Naive B cell (primary cell): ENCODE measurements at places on chromosomes 16 and 17.

- H3K4me1 ChIP-seq, result no peaks in the 10 kb centered on the region
- DNase-seq, result no peak
- no peaks in the 10 kb centered on the region for H3K36me3 ChIP-seq
- no peak overlapping the region for H3K4me3 ChIP-seq
These were observed 93.1 kb downstream of the ABCC12 start for GRCh38 chr16:48062681-48063080.

GRCh38 chr16:89093602-89094251 is at the start of gene ACSF3:
Gene ACSF3 (plus strand): TSS chr16:89093852. CDS start chr16:89100682, 6,830 bp downstream.
- peaks cover 37% of the 10 kb centered on the region for H3K4me1 ChIP-seq
- DNase-seq, result peak; percentile 71

- peak; percentile 17 for DNase-seq
- H3K36me3 ChIP-seq, result peaks cover 20% of the 10 kb centered on the region
- peaks cover 8% of the 10 kb centered on the region for H3K4me1 ChIP-seq
- H3K4me3 ChIP-seq, result no peak overlapping the region
- H3K27me3 ChIP-seq, result no peaks in the 10 kb centered on the region
- no peak overlapping the region for H3K27ac ChIP-seq
These were observed 11.5 kb downstream of the FLII start for GRCh38 chr17:18246880-18247612.

DNA sequence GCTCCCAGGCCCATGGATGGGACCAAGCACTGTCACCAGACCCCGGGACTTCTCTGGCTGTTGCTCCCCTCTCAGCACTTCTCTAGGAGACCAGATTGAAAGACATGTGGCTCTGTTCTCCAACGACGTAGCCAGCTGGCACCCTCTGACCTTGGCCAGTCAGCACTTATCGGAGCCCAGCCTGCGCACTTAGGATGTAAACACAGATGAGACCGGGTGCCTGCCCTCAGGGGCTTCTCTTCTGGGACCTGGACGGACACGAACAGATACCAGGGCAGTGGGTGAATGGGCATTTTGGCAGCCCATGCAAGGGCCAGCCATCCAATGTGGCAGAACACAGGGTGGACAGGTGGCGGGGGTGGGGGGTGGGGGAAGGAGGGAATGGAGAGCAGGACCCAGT is 6.6 kb downstream of the ZDHHC1 start:
- H3K36me3 ChIP-seq, result no peaks in the 10 kb centered on the region
- no peaks in the 10 kb centered on the region for H3K4me1 ChIP-seq
- H3K27me3 ChIP-seq, result peaks cover 5% of the 10 kb centered on the region
- no peak overlapping the region for H3K4me3 ChIP-seq
- DNase-seq, result no peak
- H3K27ac ChIP-seq, result no peak overlapping the region

DNA sequence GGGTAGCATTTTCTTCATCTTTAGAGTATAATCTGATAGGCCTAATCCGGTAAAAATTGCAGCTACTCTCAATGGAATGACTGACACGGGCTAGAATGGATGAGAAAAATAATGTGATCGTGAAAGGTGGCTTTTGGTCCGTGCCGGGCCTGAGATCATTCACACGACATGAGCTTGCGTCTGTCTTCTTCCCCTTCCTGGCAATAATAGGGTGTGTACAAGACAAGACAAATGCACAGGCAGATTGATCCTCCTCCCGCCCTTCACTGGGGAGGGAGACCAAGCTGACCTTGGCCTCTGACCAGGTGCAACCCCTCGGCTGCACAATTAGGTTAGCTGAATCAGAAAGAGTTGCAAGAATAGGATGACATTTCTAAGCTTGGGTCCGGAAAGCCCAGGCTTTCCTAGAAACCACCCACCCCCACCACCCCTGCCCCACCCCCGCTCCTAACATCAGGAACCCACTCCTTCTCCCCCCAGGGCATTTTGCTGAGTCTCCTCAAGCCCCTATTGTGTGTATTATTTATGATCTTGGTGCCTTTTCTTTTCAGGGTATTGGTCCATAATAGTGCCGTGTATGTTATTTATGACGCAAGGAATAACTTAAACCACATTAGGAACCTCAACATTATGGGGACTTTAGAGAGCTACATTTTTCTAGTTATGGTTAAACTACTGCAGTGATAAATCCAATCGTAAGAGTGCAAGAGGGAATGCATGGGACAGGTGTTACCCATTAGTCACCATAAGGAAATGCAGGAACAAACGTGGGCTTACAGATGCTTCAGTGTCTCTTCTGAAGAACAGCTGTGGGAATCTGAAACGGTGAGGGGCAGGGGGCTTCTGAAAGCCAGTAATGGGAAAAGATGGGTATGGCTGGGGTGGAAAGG is 540.1 kb upstream of the PSMD7 start:
- no peak for DNase-seq
- no peak overlapping the region for H3K4me3 ChIP-seq
- H3K27ac ChIP-seq, result no peak overlapping the region
- H3K4me1 ChIP-seq, result no peaks in the 10 kb centered on the region
- H3K36me3 ChIP-seq, result no peaks in the 10 kb centered on the region

DNA sequence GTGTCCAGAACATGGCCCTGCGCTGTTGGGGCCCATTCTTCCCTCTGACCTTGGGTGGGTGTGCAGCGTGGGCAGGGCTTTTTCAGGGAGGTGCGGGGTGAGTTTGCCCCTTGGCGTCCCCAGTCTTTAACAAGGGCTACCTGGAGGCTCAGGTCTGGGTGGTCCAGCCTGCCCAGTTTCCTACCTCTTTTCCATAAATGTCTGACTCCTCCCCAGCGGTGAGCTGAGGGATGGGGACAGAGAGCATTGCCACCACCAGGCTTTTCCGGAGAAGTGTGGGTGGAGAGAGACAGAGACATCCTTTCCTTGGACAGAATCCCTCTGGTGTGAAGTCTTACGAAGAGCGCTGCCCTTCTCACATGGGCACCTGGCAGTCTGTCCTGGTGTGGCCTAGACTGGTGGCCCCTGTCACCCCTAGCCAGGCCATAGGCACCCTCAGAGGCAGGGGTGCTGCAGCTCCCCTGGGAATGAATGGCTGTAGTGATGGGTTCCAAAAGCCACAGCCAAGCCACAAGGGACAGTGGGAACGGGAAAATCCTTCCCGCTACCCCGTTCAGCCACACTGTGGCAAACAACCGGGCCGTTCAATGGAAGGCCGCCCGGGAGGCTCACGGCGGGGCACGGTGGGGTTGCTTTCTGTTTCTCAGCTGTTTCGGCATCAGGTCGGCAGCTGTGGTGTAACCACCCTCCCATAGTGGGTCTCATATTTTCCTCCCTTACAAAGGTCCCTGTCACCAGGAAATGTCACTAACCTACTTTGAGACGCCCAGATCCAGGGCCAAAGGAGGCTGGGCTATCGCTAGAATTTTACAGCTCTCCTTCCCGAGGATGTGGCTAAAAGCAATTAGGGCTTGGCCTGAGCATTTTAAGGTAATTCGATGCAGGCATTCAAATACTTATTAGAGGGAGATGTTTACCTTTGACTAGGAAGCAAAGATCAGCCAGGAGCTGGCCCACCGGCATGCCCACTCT is 61.9 kb upstream of the GSE1 start:
- no peak for DNase-seq
- H3K4me1 ChIP-seq, result peaks cover 27% of the 10 kb centered on the region
- no peaks in the 10 kb centered on the region for H3K27me3 ChIP-seq
- peak overlapping the region; percentile 13 for H3K4me3 ChIP-seq

GRCh38 chr16:27481282-27481934 is 68.3 kb downstream of the GTF3C1 start:
- H3K4me1 ChIP-seq, result no peaks in the 10 kb centered on the region
- no peak overlapping the region for H3K27ac ChIP-seq
- H3K27me3 ChIP-seq, result no peaks in the 10 kb centered on the region
- H3K36me3 ChIP-seq, result peaks cover 44% of the 10 kb centered on the region
- no peak for DNase-seq
- no peak overlapping the region for H3K4me3 ChIP-seq

DNA sequence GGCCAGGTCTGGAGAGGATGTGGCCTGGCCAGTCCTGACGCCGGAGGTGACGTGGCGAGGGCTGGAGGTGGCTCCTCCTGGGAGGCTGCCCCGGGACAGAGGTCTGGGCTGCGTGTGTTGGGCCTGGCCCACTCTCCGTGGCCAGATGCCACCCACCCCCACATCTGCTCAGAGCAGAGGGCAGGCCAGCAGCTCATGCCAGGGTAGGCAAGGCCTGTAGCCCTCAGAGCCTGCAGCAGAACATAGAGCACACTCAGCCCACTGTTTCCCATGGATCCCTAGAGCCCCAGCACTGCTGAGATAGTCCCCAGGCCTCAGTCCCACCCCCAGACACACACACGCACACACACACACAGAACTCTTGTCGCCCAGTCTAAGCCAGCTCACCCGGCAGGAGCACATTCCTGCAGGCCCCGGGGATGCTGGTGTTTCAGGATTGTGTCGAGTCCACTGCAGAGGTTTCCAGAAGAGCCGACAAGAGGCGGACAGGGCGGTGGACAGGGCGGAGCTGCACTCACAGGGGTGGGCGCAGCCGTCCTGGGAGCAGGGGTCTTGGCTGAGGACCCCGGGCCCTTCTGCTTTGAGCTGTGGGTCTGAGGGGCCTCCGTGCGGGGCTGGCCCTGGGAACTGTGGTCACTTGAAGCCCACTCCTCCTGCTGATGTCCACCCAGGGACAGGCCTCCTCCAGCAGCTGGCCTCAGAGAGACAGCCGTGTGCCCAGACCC is 33.4 kb downstream of the SOX8 start:
- no peak for DNase-seq
- no peak overlapping the region for H3K4me3 ChIP-seq
- H3K27ac ChIP-seq, result no peak overlapping the region
- H3K27me3 ChIP-seq, result no peaks in the 10 kb centered on the region

DNA sequence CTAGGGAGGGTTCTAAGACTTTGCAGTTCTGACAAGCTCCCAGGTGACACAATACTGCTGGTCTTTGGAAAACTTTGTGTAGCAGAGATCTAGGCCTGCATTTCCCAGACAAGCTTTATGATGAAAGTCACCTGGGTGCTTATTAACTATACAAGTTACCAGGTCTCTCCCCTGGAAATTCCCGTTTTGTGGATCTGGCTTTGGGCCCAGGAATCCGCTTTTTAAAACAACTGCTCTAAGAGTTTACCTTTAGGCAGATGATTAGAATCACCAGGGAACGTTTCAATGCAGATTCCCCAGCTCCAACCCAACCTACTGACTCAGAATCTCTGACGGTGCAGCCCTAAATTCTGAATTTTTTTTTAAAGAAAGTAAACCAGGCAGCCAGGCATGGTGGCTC is 36.3 kb downstream of the MYH3 start:
- no peak for DNase-seq
- peaks cover 12% of the 10 kb centered on the region for H3K4me1 ChIP-seq
- no peak overlapping the region for H3K27ac ChIP-seq
- H3K4me3 ChIP-seq, result no peak overlapping the region
- H3K36me3 ChIP-seq, result no peaks in the 10 kb centered on the region

DNA sequence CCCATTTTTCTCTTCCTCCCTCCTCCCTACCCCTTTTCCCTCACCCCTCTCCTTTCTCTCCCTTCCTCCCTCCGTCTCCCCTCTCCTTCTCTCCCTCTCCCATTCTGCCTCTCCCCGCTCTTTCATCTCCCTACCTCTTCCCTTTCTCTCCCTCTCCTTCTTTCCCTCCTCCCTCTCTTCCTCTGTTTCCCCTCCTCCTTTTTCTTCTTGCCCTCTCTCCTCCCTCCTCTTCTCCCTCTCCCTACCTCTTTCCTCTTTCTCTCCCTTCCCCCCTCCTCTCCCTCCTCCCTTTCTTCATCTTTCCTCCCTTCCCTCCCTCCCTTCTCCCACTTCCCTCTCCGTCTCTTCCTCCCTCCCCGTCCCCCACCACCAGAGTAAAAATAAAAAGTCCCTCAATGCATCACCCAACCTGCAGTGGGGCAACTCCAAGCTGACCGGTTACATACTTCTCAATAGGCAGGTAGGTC is 10.4 kb downstream of the CHD9NB start:
- H3K4me3 ChIP-seq, result no peak overlapping the region
- no peaks in the 10 kb centered on the region for H3K4me1 ChIP-seq
- H3K27me3 ChIP-seq, result peaks cover 12% of the 10 kb centered on the region

- no peak overlapping the region for H3K4me3 ChIP-seq
- H3K36me3 ChIP-seq, result peaks cover 20% of the 10 kb centered on the region
- H3K4me1 ChIP-seq, result peaks cover 23% of the 10 kb centered on the region
- no peaks in the 10 kb centered on the region for H3K27me3 ChIP-seq
- DNase-seq, result no peak
- H3K27ac ChIP-seq, result no peak overlapping the region
These were observed 45.6 kb upstream of the CLEC18B start for GRCh38 chr16:74466872-74467271.

DNA sequence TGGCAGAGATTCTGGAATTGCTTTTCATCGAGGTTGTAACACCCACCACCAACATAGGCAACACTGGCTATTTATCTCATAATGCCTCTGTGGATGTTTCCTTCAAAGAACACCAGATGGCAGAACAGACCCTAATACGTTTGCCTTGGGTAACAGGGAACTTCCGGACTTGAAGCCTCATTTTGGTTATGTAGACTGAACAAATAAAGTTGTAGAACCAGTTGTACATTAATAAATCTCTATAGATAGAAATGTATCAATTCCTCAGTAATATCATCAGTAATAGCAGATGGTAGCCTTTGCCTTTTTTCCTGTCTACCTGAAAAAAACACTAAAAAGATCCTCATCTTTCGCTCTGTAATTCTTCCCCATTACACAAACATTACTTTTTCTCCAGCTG is 25.9 kb upstream of the APOH start:
- DNase-seq, result peak; percentile 15
- H3K27me3 ChIP-seq, result no peaks in the 10 kb centered on the region
- no peaks in the 10 kb centered on the region for H3K4me1 ChIP-seq
- no peaks in the 10 kb centered on the region for H3K36me3 ChIP-seq

GRCh38 chr17:12928736-12929135 is 89.1 kb downstream of the ELAC2 start:
- DNase-seq, result no peak
- no peak overlapping the region for H3K4me3 ChIP-seq
- H3K36me3 ChIP-seq, result no peaks in the 10 kb centered on the region
- no peak overlapping the region for H3K27ac ChIP-seq

GRCh38 chr16:55543472-55543871 is 23.0 kb upstream of the CAPNS2 start:
- no peak for DNase-seq
- H3K36me3 ChIP-seq, result no peaks in the 10 kb centered on the region
- no peak overlapping the region for H3K4me3 ChIP-seq
- no peaks in the 10 kb centered on the region for H3K27me3 ChIP-seq

DNA sequence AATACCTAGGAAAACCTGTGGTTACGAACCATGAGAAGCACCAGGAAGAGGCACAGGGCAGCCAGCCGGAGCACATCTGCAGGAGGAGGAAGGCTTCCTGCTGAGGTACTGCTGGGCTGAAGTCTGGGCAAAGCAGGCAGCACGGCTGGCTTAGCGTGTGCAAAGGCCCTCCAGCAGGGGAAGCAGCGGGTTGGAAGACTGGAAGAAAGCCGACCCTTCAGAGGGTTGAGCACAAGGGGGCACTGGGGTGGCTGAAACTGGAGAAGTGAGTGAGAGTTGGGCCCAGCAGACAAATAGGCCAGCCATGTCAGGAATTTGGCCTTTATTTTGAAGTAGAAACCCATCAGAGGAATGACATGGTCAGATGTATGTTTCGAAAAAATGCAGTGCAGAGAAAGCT is 12.1 kb upstream of the HSD3B7 start:
- H3K4me1 ChIP-seq, result peaks cover 3% of the 10 kb centered on the region
- H3K27me3 ChIP-seq, result no peaks in the 10 kb centered on the region
- no peak overlapping the region for H3K4me3 ChIP-seq
- peaks cover 55% of the 10 kb centered on the region for H3K36me3 ChIP-seq

GRCh38 chr16:75703306-75703705 is 2.0 kb upstream of the DUXB start:
- no peaks in the 10 kb centered on the region for H3K4me1 ChIP-seq
- H3K4me3 ChIP-seq, result no peak overlapping the region
- no peak for DNase-seq
- H3K36me3 ChIP-seq, result no peaks in the 10 kb centered on the region
- peaks cover 9% of the 10 kb centered on the region for H3K27me3 ChIP-seq

GRCh38 chr17:49110509-49110908 is 22.1 kb upstream of the B4GALNT2 start:
- no peaks in the 10 kb centered on the region for H3K36me3 ChIP-seq
- no peaks in the 10 kb centered on the region for H3K4me1 ChIP-seq
- no peak overlapping the region for H3K27ac ChIP-seq
- peaks cover 37% of the 10 kb centered on the region for H3K27me3 ChIP-seq
- no peak overlapping the region for H3K4me3 ChIP-seq
